ENCODE measurements at places on chromosomes 3 and 15.

DNA sequence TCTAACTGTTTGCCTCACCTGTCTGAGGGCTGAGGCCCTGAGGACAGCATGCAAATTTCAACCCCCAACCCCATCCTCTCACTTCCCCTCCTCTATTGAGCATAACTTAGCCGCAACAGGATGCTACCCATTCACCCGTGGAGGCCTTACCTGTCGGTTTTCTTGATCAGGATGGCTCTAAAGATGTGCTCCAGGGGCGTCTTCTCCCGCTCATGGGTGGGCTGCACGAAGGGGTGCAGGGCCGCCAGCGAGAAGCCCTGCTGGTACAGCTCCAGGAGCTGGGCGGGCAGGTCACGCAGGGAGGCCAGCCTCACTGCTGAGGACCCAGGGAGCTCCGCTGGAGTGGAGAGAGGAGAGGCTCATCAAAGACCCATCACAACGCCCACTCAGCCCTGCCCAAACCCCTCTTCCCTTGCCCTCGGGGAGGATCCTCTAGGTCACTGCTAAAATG lies 79.8 kb downstream of the RFTN1 start:
- no peak for DNase-seq

DNA sequence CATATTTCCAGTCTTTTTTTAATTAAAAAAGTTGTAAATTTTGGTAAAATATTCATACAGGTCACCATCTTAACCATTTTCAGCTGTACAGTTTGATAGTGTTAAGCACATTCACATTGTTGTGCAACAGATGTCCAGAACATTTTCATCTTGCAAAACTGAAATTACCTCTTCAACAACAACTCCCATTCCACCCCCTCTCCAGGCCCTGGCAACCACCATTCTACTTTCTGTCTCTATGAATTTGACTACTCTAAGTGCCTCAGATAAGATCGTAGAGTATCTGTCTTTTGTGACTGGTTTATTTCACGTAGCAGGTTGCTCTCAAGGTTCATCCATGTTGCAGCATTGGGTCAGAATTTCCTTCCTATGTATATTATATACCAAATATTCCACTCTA lies 76.0 kb downstream of the SLCO3A1 start:
- DNase-seq, result no peak

- no peak for DNase-seq
Measured at GRCh38 chr15:79113831-79114230, 23.3 kb upstream of the RASGRF1 start.

- no peak for DNase-seq
Measured at GRCh38 chr15:99477791-99478471, 87.9 kb upstream of the MEF2A start.

DNA sequence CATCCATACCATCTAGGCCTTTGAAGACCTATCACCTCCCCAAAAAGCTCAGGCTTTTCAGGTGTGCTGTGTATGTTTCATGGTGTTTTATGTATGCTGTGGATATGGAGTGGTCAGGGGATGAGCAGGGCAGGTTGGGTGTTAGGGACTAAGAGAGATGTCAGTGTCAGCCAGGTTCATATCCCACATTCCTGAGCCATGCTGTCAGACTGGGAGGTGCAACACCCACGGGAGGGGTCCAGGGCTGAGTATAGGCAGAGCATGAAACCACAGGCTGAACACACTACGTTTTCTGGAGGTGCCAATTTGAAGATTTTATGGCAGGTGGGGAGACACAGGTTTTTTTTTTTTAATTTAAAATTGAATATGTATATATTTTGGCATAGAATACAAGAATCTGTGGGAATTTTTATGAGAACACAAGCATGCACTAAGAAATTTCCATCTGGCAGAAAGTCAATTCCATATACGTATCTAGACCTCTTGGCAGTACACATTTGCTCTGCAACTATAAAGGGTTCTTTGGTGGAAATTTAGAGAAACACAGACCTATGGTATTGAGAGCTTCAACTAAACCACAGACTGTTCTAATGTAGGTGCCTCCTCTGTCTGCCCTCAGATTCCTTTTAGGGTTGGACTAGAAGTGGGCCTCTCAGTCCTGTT lies 101.9 kb upstream of the RNU6-1 start:
- DNase-seq, result no peak

GRCh38 chr15:68427366-68427765 lies 4.6 kb downstream of the ITGA11 start:
- no peak for DNase-seq

- DNase-seq, result peak; percentile 60
Measured at GRCh38 chr15:67863442-67863987, 23.7 kb upstream of the RNU6-1 start.

DNA sequence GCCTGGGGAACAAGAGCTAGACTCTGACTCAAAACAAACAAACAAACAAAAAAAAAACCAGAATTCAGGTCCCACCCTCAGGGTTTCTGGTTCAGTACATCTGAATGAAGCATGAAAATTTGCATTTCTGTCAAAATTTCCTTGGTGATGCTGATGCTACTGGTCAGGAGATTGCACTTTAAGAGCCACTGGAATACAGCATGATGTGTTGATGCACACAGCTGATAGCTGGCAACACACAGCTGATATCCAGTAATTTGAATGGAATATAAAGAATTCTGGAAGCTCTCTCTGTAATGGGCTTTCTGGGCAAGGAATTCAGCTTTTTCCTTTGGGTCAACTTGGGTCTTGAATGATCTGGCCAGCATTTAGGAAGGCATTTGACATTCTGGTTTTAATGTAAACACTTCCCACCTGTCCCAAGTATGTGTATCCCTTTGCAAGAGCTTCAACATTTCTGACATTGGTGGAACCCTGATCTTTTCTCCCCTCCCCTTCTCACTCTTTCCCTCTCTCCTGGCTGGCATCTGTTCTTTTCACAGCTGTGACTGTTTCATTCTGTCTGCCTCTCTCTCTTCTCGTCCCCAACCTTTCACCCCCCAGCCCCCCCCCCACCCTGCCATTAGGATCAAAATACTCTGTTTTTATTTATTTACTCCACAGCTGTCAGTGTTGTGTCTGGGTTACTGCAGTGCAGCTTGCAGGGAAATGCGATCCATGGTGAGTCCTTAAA lies 189.5 kb downstream of the TPRG1 start:
- no peak for DNase-seq

Measured in CD4-positive, alpha-beta T cell (primary cell).